ENCODE measurements at places on chromosomes 5 and 9.

GRCh38 chr9:97744710-97745708 lies 47.9 kb upstream of the XPA start:
- DNase-seq, result no peak

DNA sequence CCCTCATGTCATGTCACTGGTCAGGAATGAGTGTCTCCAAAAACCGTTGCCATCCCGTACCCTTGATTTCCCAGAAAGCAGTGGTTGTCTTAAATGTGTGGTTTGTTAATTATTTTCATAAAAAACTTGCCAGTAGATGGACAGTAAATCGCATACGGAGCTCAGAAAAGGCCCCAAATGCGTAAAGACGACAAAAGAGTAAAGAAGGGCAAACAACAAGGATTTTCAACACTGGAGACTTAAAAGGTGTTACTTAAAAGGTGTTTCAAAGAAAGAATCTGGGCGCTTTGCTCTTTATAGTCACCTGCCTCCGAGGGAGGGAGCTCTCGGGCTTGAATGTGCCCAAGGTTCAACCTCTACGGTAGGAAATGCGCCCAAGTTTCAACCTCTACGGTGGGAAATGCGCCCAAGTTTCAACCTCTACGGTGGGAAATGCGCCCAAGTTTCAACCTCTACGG lies 734 bp downstream of the KIF27 start:
- no peak for DNase-seq

DNA sequence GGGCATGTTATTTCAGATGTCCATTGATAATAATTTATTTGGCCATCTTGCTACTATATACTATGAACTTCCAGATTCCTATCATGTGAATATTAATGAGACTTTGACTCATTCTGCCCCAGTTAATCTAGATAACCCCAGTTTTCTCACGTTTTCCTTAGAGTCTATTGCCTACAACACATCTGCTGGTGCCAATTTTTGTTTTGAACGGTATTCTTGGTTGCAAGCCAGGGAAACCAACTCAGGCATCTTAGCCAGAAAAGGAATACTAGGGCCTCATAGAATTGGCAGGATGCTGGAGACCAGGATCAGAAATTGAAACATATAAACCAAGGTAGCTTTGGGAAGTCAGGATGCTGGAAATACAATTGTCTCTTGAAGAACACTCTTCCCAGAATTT lies 28.0 kb upstream of the NPR3 start:
- no peak for DNase-seq

GRCh38 chr9:136399176-136400037 lies 563 bp downstream of the SNAPC4 start:
- DNase-seq, result no peak

DNA sequence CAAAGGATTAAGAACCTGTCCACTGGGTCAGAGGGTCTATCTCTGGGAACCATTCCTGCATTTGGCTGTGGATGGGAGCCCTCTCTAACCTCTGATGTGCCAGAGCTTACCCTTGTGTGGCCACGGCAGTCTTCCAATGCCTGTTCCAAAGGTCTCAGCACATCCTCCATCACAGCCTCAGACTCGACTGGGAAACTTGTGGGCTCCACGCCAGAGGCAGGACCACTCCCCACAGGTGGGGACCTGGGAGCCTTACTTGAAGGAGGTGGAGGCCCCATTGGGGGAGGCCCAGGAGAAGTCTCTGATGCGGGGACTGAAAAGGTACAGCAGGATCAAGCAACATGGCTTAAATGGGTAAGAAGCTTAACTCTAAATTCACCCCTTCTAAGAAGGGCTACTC lies 4.4 kb downstream of the EIF4EBP3 start:
- no peak for DNase-seq

DNA sequence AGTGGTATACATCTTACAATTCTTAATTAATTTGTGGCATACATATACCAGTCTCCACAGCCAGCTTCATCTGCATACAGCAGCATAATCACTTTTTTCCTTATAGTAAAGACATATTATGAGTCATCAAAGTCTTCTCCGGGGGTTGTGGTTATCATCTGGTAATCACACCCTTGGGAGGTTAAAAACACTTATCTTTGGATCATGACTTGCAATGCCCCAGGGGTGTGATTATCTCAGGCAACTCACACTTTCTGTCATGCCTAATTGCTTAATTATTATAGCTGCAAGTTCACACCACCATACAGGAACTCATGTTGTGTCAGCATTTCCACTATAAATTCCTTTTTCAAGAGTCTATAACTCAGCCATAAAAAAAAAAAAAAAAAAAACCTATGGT lies 218.4 kb downstream of the ANXA1 start:
- DNase-seq, result no peak

GRCh38 chr5:33565324-33565723 lies 124.6 kb downstream of the TARS1 start:
- DNase-seq, result no peak

GRCh38 chr5:161513942-161514341 lies 32.6 kb downstream of the GABRB2 start:
- no peak for DNase-seq

- DNase-seq, result no peak
Measured at GRCh38 chr9:87535817-87536539, 38.3 kb downstream of the DAPK1 start.

DNA sequence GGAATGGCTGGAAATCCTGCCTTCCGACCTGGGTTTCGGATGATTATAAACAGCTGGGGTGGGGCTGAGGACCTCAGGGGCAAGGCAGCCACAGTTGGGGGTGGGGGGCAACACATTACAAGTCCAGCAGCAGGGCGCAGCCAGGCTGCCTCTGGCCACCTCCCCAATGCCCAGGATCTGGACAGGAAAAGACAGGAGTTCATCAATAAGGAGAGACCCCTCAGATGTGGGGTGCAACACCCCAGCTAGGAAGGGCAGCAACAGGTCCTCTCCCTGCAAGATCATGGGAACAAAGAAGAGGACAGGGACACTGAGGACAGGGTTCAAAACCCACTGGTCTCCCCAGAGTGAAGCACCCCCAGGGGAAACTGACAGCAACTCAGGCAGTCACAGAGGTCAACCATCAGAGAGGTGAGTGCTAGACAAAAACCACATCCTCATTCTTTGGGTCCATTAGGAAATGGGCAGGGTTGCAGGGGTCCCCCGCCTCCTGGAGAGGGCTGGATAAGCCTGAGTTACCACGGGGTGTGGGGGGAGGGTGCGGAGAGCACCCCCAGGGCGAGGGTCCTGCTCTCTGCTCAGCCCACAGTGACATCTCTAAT lies 33.5 kb downstream of the SEMA4D start:
- DNase-seq, result no peak

DNA sequence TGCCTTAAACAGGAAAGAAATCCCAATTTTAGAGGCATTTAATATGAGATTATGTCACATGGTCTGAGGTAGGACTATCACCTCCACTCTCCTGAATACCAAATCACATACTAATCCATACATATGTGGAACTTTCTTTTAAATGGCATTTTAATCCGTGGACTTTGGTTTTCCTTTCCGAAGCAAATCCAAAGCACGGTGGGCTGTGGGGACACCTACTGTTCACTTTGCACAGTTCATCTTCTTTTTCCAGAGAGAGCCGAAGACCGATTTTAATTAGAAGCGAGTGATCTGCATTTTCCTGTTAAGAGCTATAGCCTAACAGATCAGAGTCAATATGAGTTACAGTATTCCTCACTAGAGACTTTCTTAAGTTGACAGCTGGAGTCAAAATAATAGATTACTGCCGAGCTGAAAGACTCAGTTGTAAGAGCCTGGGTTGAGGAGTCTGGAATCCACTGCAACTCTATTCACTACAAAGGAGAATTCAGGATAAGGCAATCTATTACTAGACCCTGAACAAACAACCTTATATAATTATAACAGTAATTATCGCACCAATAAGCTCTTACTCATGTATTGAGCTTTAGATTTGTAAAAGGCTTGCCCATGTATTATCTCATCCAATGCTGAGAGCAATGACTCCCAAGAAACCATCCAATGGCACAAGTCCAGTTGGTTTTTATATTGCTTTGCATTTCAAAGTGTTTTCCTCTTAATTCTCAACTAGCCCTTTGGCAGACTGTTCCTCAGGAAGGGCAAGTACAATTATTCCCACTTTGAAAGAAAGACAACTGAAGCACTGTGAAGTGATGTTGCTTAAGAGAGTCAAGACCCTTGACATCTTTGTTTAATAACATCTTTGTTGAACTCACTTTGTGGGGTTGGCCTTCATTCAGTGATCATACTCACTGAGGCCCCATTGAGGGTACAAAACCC lies 144.7 kb downstream of the TRPM6 start:
- no peak for DNase-seq

DNA sequence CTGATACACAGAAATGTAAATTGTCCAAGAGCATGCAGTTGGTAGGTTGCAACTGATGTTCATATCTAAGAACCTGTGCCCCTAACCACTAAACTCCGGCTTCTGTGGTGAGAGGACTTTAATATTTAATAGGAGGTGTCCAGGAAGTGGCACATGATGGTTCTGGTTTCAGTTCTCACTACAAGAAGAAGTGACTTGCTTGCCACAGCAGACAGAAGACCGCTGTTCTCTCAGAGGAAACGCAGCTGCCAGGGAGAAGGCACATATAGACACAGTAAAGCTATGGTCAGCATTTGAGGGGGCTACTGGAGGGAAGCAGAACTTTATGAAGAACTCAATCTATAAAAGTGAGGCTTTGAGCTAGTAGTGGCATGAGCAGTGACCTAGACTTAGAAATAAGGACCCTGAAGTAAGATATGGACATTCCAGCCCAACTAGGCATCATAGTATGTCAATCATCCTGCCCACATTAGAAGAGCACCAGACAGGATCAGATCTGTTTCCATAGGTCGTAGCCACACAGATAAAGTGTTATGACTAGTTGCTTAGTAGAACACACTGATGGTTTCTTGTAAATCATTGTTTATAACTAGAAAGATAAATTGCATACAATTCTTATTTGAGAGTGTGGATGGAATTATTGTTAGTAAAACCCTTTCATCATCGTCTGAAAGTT lies 36.4 kb upstream of the DAB2 start:
- no peak for DNase-seq

DNA sequence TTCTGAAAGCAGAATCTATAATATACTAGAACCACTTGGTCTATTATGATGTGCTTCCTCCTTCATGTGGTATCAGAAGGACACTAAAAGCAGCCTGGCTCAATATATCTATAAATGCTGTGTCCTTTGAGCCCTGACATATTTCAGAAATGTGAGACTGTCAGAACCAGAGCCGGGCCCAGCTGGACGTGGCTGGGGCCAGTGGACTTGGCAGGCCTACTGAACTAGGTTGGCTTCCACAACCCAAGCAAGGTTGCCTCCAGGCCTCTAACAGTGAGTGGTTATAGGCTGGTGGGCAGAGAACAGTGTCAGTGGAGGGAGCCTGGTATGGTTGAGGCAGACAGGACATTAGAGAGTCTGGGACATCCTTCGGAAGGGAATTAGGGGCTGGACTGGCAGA lies 78.9 kb downstream of the GALNT10 start:
- no peak for DNase-seq

DNA sequence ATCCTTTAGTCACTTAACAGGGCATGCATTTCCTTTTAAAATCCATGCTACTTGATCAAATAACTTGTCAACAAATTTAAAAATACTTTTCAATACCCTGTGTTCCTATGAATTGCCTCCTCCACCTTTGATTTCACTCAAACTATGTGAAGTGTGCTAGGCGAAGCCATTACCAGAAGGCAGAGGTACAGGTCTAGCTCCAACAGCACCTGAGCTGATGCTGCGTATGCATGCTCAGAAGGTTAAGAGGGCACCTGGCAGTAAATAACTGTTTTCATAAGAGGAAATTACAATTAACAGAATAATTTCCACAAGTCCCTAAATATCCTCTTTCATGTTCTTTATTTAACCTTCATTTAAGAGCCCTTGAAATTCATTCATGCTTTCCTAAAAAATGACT lies 251.8 kb downstream of the EFNA5 start:
- DNase-seq, result no peak

- no peak for DNase-seq
Measured at GRCh38 chr9:26551971-26552370, 340.6 kb downstream of the CAAP1 start.

DNA sequence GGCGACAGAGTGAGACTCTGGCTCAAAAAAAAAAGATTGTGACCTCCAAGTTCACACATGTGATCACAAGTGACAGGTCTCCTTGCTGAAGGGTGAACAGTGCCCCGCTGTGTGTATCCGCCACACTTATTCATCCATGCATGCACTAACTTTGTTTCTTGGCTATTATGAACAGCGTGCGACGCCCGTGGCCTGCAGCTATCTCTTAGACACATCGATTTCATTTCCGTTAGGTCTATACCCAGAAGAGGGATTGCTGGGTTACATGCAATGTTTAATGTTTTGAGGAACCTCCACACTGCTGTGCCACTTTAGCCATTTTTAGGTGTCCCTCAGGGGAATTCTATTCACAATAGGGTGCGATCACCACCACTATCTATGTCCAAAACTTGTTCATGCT lies 12.1 kb upstream of the EGFL7 start:
- no peak for DNase-seq

DNA sequence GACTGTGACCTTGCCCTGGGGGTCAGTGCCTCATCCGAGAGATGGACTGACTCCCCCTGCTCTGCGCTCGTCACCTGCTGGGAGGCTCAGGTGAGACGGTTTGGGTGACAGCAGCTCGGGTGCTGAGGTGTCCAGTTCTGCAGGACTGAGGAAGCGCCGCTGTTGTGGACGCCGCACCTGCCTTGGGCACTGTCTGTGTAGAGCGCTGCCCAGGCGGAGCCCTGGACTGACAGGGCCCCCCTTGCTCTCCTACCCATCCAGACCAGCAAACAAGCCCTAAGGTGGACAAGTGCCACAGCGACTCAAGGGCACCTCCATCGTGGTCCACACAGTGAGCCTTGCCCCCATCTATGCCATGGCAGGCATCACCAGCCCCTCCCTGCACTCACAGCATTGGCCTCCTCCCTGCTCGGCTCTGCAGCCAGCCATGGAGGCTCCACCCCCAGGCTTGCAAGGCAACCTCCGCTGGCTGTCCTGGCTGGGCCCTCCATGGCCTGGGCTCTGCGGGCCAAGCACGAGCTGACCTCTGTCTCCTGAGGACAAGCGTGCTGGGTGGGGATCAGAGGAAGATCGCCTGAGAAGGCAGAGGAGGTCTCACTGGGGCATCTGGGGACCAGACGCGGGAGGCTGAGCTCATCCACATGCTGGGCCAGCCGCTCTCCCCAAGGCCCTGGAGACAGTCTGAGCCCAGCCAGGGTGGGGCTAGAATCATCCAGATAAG lies 87.1 kb upstream of the COL5A1 start:
- no peak for DNase-seq

GRCh38 chr5:43227655-43228054 lies 35.6 kb downstream of the NIM1K start:
- DNase-seq, result no peak

All from right atrium auricular region (tissue), 2 donors.